ENCODE measurements at places on chromosomes 7 and 10. TPM values are rescaled to one million over a fixed set of nuclear protein-coding genes. Genes with fewer than 3 reads are reported as not detected.

Gene DKK1
- 111 TPM for total RNA-seq

DNA sequence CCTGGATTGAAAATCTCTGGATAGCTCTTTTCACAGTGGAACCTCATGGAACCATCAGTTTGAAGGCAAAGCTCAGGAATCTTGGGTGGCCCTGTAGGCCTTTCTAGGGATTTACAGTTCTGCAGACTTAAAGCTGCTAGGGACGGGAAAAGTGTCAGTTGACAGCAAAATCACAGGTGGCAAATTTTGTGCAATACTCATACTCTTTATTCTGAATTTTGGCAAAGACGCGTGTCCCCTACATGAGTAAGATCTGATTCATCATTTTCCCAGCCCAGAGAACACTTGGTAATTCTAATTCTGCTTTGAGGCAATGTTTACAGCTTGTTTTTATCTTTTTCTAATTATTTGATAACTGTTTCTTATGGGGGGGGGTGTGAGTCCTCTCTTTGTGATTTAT, 3.6 kb downstream of the LRRC17 start:
- DNase-seq, result no peak

GRCh38 chr10:36253731-36254130, 611.6 kb upstream of the FZD8 start:
- DNase-seq, result no peak

Gene NXPH1
- not detected for total RNA-seq

Gene RELN
- total RNA-seq, result 7.9 TPM

DNA sequence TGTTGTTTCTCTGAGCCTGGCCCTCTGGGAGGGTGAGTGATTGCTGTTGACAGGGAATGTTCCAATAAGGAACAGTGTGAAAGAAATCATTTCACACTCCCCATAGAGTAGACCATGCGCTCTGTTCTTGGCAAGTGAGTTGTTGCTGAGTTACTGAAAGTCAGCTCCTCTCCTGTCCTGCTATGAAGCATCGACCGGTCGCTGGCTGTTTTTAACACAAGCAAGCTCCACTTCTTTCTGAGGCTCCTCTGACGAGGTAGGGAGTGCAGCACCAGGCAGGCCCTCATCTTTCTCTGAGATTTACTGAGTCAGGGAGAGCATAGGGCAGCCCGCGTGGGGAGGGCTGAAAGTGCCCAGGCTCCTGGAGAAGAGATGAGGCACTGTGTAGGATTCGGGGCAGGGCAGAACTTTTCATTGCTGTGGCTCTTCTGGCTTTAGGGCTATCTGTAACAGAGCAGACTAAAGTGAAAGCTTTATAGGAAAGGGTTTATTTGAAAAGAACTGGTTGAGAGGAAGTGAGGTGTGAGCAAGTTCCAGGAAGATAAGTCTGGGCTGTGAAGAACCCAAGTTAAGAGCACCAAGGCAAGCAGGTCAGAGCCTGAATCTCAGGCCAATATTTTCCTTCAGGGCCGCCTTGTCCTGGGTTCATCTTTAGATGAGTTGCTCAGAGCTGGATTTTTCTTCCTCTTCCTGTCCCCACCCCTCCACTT, 332.2 kb downstream of the CCSER2 start:
- DNase-seq, result no peak

GRCh38 chr10:11472158-11472753, 139.2 kb downstream of the USP6NL start:
- DNase-seq, result no peak

GRCh38 chr7:106314875-106315274, 30.1 kb upstream of the NAMPT start:
- no peak for DNase-seq

Gene GIMAP5
- 4.4 TPM for total RNA-seq

DNA sequence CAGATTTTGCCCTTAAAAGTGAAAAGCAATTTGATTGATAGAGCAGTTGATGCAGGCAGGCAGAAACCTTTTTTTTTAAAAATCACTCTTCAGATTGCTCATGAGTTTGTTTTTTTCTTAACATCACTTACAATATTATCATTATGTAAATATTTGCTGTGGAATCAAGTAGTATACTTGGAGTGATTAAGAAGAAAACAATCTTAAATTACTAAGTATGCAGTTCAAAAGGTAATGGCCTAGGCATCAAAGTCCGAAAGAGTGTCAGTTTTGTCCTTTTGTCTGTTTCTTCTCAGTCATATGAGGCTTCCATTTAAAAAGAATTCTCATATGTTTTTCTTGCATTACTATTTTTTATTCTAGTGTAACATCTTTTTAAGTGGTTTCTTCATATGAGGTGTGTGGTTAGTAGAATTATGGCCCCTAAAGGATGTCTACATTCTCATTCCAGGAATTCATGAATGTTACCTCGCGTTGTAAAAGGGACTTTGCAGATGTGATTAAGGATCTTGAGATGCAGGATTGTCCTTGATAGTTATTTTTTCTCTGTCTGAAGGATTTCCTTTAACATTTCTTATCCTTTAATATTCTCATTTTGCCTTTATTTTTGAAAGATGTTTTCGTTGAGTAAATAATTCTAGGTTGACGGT, 44.0 kb downstream of the BICC1 start:
- no peak for DNase-seq

GRCh38 chr7:74454021-74454924, 567 bp downstream of the GTF2IRD1 start:
- no peak for DNase-seq

Gene AKR1C4
- not detected for total RNA-seq

Gene ADAMTS14
- total RNA-seq, result under 0.01 TPM

Gene DEPP1
- total RNA-seq, result 395 TPM

Gene AP1S1
- 161 TPM for total RNA-seq

GRCh38 chr10:123156078-123156477, 1.9 kb downstream of the BUB3 start:
- DNase-seq, result no peak

- DNase-seq, result no peak
Observed at GRCh38 chr7:46695051-46695708, 774.1 kb upstream of the IGFBP3 start.

- DNase-seq, result no peak
Observed at GRCh38 chr10:82245157-82245556, 370.2 kb downstream of the NRG3 start.

Gene POMZP3
- 2.3 TPM for total RNA-seq

Gene TAS2R41
- not detected for total RNA-seq

Gene ELFN1
- 1.2 TPM for total RNA-seq

Measured in pulmonary artery endothelial cell (primary cell).